KBM-7 (cell line): ENCODE measurements at places on chromosomes 1 and 21.

- DNase-seq, result no peak
Observed at GRCh38 chr1:84617349-84617748, 43.1 kb upstream of the CTBS start.

GRCh38 chr1:84701376-84701775, 11.1 kb upstream of the SSX2IP start:
- no peak for DNase-seq

DNA sequence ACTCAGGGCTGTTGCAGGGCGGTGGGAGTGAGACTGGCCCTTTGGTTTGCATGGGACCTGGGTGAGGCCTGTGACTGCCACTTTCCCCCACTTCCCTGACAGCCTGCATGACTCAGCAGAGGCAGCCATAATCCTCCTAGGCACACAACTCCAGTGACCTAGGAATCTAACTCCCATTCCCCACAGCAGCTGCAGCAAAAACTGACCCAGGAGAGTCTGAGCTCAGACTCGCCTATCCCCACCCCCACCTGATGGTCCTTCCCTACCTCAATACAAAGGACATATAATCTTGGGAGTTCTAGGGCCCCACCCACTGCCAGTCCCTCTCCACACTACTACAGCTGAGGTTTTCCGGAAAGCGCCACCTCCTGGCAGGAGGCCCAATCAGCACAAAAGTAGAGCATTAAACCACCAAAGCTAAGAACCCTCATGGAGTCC, 26.7 kb downstream of the NDC1 start:
- DNase-seq, result peak; percentile 44

DNA sequence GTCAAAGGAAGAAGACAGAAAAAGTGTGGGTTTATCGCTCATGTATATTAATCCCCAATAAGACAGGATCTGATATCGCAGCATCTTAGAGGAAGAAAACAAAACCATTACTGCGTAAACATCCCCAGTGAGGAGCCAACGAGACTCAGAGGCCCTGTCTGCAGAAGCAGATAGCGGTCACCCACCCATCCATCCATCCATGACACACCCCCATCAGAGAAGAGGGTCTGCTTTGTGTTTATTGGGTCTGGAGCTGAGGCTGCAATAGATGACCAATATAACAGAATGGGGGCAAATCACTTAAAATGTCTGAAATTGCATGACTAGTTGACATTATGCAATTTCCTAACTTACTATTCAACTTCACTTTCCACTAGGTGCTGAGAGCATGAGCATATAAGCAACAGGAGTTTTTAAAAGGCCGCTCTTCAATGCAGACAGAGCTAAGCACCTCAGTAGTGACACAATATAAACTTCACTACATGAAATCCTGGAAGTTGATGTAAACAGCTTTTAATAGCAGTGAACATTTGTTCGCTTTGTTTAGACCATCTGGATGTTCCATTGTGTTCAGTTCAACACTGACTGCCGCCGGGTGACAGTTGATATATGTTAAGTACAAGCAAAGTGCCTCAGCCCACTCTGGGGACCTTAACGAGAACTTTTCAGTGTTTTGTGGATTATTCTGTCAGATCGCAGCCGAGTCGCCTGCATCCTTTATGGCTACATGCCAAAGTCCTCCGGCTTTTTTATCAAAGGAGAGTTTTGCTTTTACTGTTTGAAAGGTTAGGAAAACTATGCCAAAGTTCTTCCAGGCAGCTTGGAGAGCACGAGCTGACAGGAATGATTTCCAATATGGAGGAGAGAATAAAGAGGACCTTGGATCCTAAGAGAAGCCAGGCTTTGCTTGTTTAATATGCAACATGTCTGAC, 167.5 kb downstream of the ZNF281 start:
- no peak for DNase-seq

DNA sequence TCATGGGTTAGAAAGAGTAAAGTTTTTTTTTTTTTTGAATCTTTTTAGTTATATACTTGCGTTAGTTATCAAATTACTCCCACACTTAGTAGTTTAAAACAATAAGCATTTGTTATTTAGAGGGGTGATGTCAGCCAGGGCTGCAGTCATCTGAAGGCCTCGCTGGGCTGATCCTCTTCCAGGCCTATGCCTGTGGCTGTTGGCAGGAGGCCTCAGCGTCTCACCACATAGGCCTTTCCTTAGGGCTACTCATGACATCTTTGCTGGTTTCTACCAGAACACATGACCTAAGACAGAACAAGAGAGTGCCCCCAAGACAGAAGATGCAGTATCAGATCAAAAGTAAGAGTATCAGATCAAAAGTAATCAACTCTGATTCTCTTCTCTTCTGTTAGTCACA, 167.4 kb downstream of the HHAT start:
- DNase-seq, result no peak

DNA sequence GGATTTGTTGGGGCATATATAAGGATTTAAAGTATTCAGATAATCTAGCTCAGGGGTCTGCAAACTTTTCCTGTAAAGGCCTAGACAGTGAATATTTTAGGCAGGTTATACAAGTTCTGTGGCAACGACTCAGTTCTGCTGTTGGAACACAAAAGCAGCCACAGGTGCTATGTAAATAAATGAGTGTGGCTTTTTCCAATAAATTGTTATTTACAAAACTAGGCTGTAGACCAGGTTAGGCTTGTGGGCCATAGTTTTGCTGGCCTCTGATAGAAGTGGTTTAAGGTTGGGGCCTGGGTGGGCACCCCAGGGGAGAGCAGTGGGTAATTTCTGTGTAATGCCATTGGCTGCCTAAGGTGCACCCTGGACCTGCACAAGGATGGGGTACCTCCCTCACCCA, 16.9 kb upstream of the IGFN1 start:
- no peak for DNase-seq

GRCh38 chr1:65558215-65558614, 137.7 kb downstream of the LEPR start:
- DNase-seq, result no peak

GRCh38 chr1:80639777-80640533, 1160.8 kb upstream of the ADGRL2 start:
- DNase-seq, result no peak

GRCh38 chr1:10324627-10325026, 74.2 kb upstream of the PGD start:
- DNase-seq, result no peak

GRCh38 chr1:41274752-41275545, 32.8 kb upstream of the SCMH1 start:
- peak; percentile 88 for DNase-seq

GRCh38 chr1:161307892-161308638, 1.7 kb downstream of the MPZ start:
- no peak for DNase-seq
